ENCODE measurements at places on chromosomes 1 and 21.

- DNase-seq = peak; percentile 28
These were observed 698 bp downstream of the MOV10 start for GRCh38 chr1:112674986-112675727.

GRCh38 chr1:46364612-46365011, 24.0 kb downstream of the NSUN4 start:
- DNase-seq = no peak

- DNase-seq = no peak
These were observed 22.5 kb upstream of the KCTD3 start for GRCh38 chr1:215544566-215544965.

GRCh38 chr1:184753117-184753516, 1.5 kb downstream of the EDEM3 start:
- no peak for DNase-seq

GRCh38 chr21:34229353-34229752, 134.5 kb upstream of the KCNE2 start:
- DNase-seq = no peak

GRCh38 chr1:1891349-1892078, 627 bp upstream of the GNB1 start:
- peak; percentile 70 for DNase-seq

DNA sequence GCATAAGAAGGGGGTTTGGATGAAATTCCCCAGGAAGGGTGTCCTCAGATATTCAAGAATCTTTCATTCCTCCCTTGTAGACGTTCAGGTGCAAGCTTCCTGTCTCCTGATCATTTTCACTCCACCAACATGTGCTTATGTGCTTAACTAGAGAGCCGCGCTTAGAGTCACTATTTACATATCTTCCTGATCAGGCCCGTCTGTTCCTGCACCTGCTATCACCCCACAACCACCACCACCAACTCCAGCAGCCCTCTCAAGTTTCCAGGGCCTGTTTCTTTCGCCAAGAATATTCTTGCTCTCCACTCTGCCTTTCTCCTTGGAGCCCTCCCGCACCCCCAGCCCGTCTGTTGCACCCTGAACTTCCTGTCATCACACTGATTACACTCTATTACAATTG, 113.4 kb downstream of the SPSB1 start:
- no peak for DNase-seq

- DNase-seq = no peak
These were observed 8.1 kb downstream of the KNCN start for GRCh38 chr1:46543382-46543760.

GRCh38 chr1:32958827-32959226, 5.8 kb downstream of the RNF19B start:
- DNase-seq = no peak

DNA sequence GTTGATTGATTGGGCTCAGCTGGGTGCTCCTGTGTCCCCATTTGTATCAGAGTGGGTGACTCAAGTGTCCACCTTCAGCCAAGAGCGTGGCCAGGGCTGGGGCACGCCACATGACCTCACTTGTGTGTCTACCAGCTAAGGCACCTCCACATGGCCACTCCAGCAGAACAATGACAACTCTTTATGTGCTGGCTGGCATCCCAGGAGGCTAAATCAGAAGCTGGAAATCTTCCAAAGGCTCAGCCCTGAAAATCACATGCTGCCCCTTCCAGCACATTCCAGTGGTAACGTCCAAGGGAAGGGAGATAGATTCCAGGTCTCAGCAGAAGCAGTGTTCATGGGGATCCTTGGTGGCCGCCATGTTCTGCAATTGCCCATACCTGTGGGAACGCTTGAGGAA, 585.5 kb downstream of the AJAP1 start:
- DNase-seq = no peak

GRCh38 chr1:155968670-155969069, 9.7 kb downstream of the ARHGEF2 start:
- no peak for DNase-seq

- DNase-seq = no peak
These were observed 116.1 kb downstream of the NPHP4 start for GRCh38 chr1:5876094-5876650.

DNA sequence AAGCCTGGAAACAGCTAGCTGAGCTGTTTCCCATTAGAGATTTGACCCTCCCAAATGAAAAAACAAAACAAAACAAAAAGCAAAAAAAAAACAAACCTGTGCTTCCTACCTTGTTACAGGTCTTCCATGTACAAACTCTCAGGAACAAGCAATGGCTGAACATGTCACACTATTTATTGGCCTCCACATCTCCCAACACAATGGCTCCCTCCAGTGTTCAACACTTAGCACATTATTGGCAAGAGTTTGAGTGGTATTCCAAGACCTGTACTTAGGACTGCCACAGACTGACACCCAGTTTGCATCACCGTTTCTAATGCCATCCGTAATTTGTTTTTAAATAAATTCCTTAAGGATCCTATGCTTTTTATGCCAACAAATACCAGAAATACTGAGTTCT, 195.0 kb upstream of the OLFM3 start:
- DNase-seq = no peak

DNA sequence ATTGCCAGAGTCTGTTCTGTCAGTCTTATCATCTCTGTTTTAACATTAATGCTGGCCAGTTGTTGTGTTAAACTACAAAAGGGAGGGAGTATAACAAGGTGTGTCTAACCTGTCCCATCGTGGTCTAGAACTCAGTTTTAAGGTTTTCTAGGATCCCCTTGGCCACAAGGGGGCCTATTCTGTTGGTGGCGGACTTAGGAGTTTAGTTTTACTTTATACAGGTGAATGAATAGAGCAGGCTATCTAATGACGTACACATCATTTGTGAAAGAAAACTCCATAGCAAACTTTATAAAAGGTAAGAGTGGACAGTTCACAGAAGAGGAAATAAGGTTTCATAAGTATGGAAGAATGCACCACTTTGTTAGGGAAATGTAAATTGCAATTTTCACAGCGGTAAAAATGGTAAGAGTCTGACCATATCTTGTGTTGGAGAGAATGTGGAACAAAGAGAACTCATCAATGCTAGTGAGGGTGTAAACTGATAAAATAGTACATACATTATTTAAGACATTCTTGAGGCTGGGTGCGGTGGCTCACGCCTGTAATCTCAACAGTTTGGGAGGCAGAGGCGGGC, 2.5 kb upstream of the ATF6 start:
- DNase-seq = peak; percentile 21

GRCh38 chr21:42818328-42818749, 61.0 kb downstream of the WDR4 start:
- no peak for DNase-seq

- DNase-seq = no peak
These were observed 94.3 kb upstream of the MPC2 start for GRCh38 chr1:168031198-168031597.

DNA sequence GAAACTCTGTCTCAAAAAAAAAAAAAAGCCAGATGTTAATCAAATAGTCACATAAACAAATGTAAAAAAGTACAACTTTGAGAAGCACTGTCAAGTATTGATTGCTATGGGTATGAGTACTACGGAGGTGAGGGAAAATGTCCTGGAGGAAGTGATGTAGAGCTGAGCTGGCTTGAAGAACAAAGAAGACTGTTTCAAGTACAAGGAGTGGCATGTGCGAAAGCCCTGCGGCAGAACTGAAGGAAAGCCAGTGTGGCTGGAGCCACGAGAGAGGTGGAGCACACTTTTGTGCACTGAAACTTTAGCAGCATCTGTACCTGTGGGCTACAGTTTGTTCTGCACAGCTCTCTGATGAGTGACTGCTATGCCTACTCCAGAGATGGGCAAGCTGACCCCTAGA, 5.4 kb upstream of the RPS6KA1 start:
- DNase-seq = no peak

DNA sequence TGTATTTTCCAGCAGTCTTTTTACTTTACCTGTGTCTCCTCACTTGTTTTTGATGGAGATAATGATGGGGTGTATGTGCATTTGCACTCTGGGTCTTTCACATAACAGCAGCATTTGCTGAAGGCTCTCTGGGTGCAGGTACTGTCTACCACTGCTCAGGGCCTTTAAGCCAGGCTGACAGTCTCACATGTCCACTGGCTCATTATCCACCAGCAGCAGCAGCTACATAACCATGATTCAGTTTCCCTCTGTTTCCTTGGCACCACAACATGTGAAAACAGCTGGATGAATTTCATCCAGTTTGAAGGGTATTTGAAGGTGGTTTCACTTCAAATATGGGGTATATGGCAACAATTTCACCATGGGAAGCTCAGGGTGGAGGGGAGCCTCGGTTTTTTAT, 41.2 kb upstream of the ROR1 start:
- no peak for DNase-seq

DNA sequence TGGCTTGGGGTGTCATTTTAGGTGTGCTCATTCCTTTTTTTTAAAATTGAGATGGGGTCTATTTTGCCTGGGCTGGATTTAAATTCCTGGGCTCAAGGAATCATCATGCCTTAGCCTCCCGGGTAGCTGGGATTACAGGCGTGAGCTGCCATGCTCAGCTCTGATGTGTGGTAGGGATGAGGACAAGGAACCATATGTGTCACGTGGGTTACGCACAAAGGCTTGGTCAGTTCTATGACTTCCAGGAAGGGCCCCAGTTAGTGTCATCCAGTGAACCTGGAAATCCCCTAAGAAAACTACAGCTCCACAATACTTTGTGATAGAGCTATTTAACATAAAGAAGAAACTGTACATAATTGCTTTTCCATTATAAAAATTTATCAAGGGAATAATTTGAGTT, 6.7 kb upstream of the METTL25B start:
- no peak for DNase-seq

- no peak for DNase-seq
These were observed 8.1 kb downstream of the TDRD5 start for GRCh38 chr1:179599623-179600249.

DNA sequence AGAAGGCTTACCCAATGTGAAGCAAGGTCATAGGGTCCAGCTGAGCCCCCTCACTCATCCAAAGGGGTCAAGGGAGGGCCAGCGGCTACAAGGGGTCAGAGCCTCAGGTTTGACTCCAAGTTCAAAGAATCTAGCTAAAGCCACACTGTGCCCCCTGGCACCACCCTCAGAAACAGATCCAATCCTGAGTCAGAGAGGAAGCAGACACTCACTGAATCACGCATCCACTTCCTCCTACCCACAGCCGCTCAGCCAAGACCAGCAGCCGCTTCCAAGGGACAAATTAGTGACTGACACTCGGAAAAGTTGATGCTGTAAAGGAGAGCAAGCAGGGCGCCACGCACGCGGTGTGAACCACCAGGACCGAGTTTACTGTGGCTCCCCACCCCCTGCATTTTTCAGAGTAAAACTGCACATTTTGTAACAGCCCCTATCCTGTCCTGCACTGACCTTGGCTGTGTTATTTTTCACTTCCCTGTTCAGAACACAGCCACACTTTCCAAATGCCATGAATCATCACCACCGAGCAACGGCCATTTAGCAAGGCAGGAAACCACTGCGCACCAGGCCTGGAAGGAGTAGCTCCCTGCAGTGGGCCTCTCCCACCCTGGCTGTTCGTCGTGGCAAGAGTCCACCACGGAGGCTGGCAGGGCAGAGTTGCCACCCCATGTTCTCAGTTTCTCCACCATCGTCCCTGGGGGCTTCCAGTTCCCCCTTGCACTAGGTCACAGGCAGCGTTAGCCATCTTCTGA, 147.8 kb downstream of the TOMM20 start:
- DNase-seq = no peak

DNA sequence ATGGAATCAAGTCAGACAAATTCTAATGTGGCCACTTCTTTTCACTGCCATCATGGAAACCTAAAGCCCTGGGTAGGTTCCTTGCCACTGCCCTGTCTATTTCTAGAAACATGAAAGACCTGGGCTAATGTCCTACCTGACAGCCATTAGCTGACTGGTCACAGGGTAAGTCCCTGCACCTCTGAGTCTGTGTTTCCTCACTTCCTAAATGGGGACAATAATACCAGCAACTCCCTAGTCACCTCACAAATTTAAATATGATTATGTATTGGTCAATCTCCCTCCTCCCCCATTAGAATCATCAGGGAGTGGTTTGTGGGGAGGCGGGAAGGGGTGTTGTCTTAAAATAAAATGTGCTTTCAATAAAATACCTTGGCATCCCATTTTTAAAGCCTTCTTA, 2.2 kb downstream of the CREG1 start:
- DNase-seq = no peak

- no peak for DNase-seq
These were observed 60.6 kb upstream of the CD1D start for GRCh38 chr1:158119976-158120653.

DNA sequence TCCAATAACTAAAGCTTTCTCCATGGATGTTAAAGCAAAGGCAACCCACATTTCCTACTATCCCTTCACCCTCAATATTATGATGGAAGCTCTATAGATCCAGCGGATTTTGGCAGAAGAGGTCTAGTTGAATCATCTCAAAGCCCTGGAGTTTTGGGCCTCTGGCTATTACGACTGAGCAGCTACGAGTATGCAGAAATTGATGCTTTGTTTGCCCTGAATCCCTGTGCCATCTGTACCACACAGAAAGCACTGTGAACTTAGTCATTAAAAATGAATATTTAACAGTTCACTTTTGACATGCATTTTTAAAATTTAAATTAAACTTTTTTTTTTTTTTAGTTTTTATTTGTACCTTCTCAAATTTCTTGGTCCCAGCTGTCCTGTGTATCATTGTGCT, 705.4 kb upstream of the PTBP2 start:
- DNase-seq = no peak

DNA sequence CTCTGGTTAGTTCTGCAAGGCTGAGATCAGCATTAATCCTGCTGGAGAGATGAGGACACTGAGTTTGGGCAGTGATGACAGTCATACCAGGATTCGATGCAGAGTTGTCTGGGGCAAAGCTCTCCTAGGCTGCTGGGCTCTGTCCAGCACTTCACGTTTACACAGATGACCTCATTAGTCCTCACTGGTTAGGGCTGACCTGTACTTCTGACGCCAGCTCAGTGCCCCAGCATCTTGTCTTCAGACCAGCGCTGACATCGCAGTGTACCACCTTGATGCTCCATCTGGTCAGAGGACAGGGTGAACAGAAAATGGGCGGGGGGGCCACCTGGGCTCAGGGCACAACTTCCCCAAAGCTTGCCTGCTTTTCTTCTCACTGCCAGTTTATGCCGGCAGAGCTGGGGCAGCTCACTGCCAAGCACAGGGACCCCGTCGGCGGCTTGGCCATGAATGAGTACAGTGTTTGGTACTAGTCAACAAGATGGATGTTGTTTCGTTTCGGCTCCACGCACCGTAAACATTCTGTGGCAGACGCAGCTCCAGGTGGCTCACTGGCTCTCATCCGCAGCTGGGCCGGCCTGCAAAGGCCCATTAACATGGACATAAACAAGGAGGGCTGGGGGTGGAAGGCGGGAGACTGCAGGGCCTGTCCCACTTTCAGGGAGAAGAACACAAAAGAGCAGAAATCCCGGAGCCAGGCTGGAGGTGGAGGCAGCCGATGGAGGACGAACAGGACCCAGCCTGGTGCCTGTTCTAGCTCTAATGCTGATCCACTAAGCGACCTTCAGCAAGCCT, 118.7 kb downstream of the GLIS1 start:
- DNase-seq = no peak

- no peak for DNase-seq
These were observed 6.4 kb upstream of the RAB4A start for GRCh38 chr1:229264487-229264886.

Data from GM19239 (cell line).